ENCODE measurements at places on chromosomes 4 and X.

DNA sequence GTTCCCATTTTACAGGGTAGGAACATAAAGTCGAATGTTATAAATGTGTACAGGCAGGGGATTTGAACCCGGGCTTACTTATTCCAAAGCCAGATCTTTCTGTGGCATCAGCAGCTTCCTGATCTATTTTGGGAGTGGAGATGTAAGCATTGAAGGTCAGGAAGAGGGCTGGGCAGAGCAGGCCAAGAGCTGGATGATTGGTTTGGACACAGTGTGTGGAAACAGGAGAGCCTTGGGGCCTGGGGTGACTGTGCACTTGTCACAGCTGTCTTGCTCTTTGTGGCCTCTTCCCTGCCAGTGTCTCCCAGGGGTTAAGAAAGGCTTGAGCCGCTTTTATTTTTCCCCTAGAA lies 127.9 kb upstream of the ENPP6 start:
- no peak for DNase-seq

GRCh38 chr4:82362565-82362964 lies 11.2 kb downstream of the HNRNPD start:
- DNase-seq, result no peak

- no peak for DNase-seq
These were observed 38.5 kb upstream of the BOD1L1 start for GRCh38 chr4:13665701-13666660.

DNA sequence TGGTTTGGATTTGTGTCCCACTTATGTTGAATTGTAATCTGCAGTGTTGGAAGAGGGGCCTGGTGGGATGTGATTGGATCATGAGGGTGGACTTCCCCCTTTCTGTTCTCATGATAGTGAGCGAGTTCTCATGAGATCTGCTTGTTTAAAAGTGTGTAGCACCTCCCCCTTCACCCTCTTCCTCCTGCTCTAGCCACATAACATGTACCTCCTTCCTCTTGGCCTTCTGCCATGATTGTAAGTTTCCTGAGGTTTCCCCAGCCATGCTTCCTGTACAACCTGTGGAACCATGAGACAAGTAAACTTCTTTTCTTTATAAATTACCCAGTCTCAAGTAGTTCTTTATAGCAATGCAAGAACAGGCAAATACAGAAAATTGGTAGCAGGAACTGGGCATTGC lies 138.7 kb downstream of the INPP4B start:
- no peak for DNase-seq
